ENCODE measurements at places on chromosomes 6 and 20.

DNA sequence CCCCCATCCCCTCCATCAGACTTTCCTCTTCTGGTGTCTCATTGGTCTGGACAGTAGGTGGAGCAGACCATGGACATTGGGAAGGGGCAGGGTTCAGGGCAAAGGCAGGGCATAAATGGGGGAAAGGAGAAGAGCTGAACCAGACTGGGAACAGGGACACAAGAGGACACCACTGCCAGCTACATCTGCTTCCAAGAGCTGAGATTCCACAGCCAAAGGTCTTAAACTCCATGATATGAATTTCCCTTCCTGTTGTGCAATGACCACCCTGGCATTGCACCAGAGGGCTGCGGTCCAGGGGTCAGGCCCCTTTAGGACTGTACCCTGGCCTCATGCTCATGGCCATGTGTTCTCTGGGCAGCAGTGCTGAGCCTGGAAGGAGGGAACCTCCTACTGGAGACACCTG is 137.9 kb downstream of the MAFB start:
- no peak for DNase-seq

GRCh38 chr6:30154709-30155519 is 6.1 kb downstream of the TRIM10 start:
- no peak for DNase-seq

GRCh38 chr6:115456848-115457247 is 603.8 kb downstream of the FRK start:
- DNase-seq: no peak

- DNase-seq: no peak
Measured at GRCh38 chr6:123965894-123966293, 162.2 kb downstream of the NKAIN2 start.

DNA sequence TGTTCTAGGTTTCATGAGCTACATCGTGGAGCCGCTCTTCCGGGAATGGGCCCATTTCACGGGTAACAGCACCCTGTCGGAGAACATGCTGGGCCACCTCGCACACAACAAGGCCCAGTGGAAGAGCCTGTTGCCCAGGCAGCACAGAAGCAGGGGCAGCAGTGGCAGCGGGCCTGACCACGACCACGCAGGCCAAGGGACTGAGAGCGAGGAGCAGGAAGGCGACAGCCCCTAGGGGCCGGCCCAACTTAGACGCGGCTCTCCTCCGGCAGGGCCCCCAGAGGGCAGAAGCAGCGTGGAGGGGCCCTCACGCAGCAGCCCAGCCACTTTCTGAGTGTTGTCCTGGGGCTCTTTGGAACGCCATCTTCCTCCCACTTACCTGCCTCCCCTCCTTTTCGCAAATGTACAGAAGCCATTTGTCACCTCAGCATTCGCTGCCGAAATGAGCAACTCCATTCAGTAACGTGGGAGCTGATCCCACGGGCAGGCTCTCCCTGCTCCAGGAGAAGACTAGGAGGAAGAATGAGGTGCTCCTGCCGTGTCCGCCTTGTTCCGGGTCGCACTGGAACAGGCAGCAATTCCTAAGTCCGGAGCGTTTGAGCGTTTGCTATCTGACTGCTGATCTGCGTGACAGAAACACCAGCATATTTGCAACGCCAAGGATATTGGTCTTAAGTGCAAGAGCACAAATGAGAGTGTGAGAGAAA is 58.4 kb downstream of the MTFR2 start:
- no peak for DNase-seq

GRCh38 chr6:113169484-113169883 is 687.7 kb upstream of the MARCKS start:
- no peak for DNase-seq

DNA sequence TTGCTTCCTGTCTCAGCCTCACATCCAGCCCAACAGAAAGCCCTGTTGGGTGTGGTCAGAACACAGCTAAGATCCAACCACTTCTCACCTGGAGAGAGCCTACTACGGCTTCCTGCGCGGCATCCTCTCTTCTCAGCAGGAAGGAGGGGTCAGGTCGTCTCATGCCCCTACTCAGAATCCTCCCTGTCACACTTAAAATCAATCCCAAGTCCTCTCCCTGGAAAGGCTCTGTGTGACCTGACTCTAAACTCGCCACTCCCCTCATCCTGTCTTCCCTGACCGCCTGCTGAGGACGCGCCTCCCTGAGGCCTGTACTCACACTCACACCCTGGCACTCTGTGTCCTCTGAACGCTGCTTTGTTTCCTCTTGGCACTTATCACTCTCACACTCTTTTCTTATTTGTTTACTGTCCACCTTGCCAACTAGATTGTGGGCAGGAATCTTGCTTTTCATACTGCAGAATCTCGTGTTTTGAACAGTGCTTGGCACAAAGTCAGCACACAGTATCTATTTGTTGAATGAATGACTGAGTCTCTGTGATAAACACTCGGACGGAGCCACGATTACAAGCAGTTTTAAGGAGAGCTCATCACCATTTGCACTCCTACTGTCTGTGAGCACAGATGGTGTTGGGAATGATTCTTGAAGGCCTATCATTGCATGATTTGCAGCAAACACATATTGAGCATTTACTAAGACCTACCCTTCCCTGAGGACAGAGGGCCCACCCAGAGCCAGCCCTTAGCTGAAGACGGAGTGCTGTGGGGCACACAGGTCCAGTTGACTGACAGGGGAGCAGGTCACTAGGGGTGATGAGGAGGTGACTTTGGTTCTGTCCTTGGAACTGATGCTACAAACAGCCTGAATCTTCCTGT is 18.7 kb downstream of the RAB5IF start:
- DNase-seq: no peak

GRCh38 chr6:150713931-150714330 is 114.2 kb downstream of the PLEKHG1 start:
- no peak for DNase-seq

DNA sequence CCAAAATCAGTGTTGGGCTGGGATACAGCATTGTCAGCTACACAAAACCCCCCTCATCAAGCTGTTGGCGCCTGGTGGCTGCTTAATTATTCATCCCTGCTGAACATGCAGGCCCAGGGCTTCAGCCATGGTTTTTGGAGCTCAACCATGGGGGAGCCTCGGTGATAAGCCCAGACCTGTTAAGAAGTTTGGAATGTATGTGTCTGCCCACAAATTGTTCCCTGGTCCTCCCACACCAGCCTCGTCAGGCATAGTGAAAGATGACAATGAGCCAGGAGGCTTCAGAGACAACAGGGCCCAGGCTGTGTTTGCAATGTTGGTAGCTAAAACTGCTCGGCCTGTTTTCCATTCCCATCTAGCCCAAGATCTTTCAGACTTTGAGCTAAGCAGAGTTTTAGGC is 34.8 kb upstream of the SIRPA start:
- no peak for DNase-seq

- no peak for DNase-seq
Measured at GRCh38 chr6:3929281-3929798, 80.2 kb downstream of the FAM50B start.

- DNase-seq: no peak
Measured at GRCh38 chr20:59752704-59753460, 148.5 kb downstream of the PHACTR3 start.

DNA sequence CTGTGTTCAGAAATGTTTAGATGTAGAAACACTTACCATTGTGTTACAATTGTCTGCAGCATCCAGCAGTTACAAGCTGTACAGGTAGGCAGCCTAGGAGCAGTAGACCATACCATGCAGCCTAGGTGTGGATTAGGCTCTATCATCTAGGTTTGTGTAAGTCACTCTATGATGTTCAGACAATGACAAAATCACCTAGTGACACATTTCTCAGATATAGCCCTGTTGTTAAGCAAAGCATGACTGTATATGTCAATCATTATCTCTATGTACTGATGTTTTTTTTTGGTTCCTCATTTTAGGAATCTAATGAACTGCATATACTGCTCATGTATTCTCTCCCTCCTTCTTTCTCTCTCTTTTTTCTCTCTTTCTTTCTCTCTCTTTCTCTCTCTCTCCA is 22.2 kb downstream of the CST8 start:
- no peak for DNase-seq

- no peak for DNase-seq
Measured at GRCh38 chr20:15411781-15412180, 1074.4 kb upstream of the FLRT3 start.

DNA sequence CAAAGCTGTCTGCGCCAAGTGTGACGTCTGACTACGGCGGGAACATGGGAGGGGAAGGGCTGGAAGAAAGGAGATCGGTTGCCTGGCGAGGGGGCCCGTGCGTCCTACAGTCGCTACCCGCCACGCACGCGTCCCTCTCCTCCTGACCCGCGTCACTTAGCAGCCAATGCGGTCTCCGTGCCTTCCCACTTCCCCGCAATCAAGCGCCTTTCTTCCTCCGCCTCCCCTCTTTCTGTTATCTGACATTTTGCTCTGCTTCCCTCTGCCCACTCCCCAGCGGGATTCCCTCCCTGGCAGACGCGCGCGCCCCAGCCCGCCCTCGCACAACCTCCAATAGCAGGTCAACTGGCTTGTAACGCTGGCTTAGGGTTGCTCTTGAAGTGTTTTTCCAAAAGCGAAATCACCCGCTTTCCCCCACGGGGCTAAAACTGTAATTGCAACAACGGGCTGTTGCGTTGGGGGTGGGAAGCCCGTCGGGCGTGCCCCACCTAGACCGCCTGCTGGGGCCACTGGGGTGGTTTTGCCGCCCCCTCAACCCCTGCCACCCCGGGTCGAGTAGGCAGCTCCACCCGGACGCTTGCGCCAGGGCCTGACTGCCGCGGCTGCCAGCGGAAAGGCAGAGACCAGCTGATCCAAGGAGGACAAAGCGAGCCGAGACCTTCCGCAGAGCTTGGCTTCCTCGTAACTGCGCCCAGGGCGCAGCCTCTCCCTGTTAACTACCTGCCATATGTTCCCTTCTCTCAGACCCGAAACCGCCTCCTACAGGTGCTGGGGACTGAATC is 6.2 kb upstream of the SOX4 start:
- DNase-seq: peak; percentile 95

- no peak for DNase-seq
Measured at GRCh38 chr6:165556116-165556843, 106.8 kb downstream of the PDE10A start.

DNA sequence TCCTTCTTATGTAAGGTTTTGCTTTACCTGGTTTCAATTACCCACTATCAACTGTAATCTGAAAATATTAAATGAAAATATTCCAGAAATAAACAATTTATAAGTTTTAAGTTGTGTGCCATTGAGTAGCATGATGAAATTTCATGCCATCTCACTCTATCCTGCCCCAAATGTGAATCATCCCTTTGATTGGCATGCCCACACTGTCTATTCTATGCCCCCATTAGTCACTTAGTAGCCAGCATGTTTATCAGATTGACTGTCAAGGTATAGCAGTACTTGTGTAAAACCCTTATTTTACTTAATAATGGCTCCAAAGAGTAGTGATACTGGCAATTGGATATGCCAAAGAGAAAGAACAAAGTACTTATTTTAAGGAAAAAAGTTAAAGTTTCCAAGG is 403.8 kb downstream of the ADGRB3 start:
- DNase-seq: no peak

DNA sequence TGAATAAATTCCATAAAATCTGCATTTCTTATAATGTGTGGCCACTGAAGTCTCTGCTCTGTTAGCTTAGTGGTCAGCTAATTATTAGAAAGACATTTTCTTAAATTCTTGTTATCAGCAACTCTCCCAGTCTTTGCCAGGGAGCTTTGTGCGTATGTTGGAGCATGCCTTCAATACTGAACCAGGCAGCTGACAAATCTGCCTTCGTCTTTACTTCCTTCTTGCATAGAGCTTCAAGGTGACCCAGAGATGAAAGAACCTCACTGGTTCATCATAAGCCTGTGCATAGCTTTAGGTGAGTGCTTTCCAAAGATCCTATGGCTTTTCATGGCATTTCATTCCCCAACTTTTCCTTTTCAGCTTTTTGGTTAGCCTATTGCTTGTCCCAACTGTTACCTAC is 43.0 kb upstream of the NELFCD start:
- no peak for DNase-seq

- no peak for DNase-seq
Measured at GRCh38 chr6:3325210-3325609, 66.5 kb downstream of the PSMG4 start.

- no peak for DNase-seq
Measured at GRCh38 chr6:35808688-35809087, 3.5 kb downstream of the LHFPL5 start.

GRCh38 chr6:144296973-144297372 is 11.8 kb downstream of the UTRN start:
- no peak for DNase-seq

GRCh38 chr20:32482442-32483261 is 102.5 kb downstream of the NOL4L start:
- DNase-seq: peak; percentile 82

DNA sequence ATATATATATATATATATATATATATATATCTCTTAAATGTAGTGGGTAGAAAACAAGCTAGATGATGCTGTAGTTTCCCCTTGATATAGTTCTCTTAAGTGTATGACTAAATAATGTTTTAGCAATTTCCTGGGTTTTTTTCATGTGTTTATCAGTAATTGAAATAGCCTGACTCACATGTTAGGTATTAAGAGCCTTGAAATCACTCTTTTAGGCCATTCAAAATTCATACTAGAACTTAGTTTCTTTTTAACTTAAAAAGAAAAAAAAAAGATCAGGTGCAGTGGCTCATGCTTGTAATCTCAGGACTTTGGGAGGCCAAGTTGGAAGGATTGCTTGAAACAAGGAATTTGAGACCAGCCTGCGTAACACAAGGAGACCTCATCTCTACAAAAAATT is 44.1 kb downstream of the NKX2-4 start:
- no peak for DNase-seq

DNA sequence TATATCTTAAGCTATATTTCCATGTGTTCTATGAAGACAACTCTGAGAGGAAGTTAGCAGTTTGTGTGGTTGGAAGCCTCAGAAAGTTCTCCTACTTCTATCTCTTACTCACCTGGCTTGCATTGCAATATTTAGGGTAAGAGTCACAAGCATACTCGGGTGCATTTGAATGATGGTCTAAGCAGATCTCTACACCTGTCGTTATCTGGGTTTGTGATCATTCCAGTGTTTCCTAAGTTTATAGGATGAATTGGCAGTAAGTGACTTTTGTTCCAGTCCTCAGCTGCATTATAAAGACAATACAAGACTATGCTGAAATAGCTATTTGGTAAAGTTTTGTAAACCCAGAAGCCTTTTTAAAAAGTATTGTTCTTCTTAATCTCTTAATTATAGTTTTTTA is 36.9 kb downstream of the CBFA2T2 start:
- no peak for DNase-seq

- no peak for DNase-seq
Measured at GRCh38 chr20:18363708-18364107, 75.4 kb downstream of the ZNF133 start.

DNA sequence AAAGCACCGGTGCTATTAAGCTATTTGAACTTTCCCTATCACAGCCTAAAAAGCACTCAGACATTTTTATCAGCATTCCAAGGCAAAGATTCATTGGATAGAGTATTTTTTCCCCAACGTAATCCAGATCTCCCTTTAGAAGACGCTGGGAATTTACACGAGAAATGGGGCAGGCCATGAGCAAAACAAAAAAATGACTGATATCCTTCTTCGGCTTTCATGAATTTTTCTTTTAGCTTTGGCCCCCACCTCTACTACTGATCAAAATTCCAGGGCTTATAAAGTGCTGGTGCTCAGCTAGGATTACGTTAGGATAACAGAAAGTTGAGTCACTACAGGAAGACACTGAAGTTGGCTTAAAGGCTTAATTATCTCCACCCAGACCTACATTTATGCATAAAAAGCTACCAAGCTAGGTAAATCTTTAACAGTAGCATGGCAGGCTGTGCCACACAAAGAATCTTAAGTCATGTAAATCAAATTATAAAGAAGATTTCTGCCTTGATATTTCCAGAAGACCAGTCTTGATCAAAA is 418.5 kb upstream of the BTBD3 start:
- no peak for DNase-seq

GRCh38 chr20:38132156-38132909 is 32.7 kb downstream of the TGM2 start:
- no peak for DNase-seq

- no peak for DNase-seq
Measured at GRCh38 chr6:162165479-162165878, 562.1 kb downstream of the PRKN start.

Measured in right kidney (tissue), 9 donors.